ENCODE measurements at places on chromosomes 5 and 9.

- DNase-seq = no peak
These were observed 33.1 kb upstream of the SMARCA2 start for GRCh38 chr9:1982074-1982473.

DNA sequence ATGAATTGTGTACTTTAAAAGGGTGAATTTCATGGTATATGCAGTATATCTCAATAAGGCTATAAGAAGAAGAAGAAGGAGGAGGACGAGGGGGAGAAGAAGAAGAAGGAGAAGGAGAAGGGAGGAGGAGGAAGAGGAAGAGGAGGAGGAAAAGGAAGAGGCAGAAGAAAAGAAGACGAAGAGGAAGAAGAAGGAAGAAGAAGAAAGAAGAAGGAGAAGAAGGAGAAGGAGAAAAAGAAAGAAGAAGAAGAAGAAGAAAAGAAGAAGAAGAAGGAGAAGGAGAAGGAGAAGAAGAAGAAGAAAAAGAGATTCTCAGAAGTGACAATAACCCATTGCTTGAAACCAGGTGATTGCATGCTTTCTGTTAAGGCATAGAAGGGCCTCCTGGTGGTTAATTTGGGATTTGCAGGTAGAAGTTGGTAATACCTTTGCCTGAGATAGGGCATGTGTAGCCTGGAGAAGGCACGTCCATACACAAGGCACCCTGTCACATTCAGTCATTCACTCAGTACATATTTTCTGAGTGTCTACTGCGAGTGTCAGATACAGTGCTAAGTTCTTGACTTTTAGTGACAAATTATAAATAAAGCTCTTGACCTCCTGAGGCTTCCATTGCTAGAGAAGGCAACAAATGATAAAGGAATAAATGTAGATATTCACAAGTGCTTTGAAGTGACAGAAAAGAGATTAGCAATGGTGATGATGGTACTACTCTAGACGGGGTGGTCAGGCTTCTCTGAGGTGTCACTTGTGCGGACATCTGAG lies 231.3 kb downstream of the NPR3 start:
- no peak for DNase-seq

- DNase-seq = no peak
These were observed 26.2 kb downstream of the CEMIP2 start for GRCh38 chr9:71741926-71742648.

DNA sequence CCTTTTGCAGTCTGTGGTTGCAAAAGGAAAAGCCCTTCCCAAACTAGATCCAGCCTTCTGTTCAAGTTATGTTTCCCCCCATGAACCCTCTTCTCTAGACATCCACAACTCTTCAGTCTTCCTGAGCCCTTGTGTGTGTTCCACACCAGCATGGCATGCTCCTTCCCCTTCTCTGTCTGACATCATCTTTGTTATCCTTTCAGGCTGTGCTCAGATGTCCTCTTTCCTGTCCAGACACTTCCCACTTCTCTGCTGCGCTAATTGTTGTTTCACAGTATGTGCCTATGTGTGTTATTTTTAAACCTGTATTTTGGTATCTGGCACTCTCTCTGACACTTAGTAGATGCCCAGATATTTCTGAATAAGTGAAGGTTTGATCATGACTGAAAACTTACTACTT lies 38.2 kb downstream of the FOCAD start:
- DNase-seq = peak; percentile 17

GRCh38 chr5:96064877-96065276 lies 103.2 kb upstream of the ELL2 start:
- no peak for DNase-seq

DNA sequence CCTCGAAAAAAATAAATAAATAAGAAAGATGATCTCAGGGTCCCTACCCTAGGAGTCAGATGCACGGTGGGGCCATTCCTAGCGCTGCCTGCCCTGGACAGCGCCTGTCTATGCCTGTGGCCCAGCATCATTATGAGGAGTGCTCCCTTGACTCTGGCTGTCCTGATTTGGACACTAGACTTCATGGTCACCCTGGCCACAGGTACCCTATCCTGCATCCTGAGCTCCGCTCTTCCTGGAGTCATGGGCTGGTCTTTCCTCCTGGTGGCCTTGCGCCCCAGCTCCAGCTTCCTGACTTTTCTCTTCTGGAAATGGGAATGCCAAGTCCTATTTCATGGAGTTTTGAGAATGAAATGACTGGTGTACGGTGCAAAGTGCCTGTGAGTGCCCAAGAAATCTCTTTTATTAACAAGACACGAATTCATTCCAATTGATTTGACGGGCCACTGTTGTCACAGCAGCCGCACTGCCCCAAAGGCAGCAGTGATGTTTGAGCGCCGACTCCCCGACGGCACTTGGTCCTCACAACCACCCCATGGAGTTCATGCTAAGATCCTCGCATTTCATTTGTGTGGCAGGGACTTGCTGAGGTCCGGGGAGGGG lies 564 bp upstream of the AIF1L start:
- DNase-seq = no peak

GRCh38 chr5:145509336-145510136 lies 325.6 kb downstream of the PRELID2 start:
- no peak for DNase-seq

DNA sequence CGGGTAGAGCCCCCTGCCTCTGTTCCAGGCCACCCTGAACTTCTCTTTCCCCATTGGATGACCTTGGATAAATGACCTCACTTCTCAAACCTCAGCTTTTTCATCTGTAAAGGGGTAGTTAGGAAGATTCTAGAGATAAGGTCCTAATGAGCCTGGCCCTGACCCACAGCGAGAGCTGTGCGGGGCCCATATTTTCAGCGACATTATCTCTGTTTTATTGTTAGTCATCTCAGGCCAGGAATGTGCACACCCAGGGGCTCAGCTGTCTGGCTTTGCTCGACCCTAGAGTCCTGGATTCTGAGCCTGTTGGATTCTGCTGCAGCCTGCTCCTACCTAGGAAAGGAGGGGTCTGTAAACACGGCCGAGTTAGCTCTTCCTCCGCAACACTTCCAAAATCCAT lies 81.2 kb upstream of the LMX1B start:
- no peak for DNase-seq

- DNase-seq = no peak
These were observed 156.4 kb upstream of the ADRA1B start for GRCh38 chr5:159759791-159760290.

DNA sequence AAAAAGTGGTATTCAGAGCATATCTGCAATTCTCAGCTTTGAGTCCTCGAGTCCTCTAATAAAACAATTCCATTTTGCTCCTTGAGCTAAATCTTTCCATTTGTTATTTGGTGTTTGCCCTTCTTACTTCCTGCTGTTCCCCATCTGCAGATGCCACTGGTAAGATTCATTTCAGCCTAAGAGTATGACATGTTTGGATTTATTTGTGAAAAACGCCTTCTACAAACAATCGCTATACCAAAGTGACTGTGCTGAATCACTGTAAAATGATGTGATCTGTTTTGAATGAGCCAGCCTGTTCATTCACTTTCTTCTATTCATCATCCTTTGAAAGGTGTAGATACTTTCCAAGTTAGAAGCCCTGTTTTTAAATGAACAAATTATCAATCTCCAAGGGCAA lies 27.7 kb downstream of the KCTD16 start:
- no peak for DNase-seq

DNA sequence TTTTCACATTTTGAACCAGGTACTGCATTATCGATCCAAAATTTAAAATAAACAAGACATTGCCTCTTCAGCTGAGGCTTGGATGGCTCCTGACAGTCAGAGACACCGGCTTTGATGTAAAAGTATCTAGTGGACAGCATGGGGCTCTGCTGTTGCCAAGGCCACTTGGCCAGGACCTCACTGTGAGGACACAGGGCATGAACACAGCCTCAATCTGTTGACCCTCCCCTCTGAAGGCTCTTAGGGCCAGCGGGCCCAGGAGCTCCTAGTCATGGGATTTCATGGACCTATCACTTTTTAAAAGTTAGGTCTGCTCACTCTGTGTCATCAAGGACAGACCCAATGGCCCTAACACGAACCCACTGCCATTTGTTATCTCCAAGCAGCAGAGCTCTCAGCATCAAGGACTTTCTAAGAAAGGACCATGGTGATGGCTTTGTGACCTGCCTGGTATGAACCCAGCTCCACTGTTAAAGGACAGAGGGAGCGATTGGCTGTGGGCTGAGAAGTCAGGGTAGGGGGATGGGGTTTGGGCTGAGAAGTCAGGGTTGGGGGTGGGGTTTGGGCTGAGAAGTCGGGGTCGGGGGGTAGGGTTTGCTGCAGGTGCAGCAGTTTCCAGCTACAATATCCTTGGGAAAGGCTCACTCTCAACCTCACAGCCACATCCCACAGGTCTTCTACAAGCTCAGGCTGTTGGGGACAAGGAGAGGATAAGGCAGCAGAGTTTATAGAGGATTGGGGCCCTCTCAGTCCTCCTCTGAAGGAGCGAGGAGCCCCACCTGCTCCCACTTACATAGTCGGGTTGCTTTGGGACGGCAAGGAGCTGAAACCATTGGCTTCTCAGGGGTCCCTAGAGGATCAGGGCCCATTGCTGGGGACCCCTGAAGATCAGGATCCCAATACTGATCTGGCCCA lies 146.8 kb downstream of the BARX1 start:
- DNase-seq = no peak

DNA sequence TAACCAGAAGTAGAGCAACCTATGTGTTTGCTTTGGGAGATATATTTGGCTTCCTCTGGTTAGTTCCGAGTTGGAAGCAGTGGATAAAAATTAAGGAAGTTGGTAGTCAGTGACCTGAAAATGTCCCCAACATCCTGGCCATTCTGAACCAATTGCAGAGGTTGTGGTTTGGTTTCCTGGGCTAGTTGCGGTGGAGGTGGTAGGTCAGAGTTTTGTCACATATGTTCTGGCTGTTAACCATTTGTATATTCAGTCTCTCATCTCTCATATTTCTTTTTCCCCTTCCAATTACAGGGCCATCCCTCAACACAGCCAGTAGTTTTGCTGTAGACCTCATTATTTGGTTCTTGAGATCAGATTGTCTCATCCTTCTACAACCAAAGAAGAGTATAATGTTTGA lies 1026.9 kb downstream of the PTPRD start:
- DNase-seq = no peak

DNA sequence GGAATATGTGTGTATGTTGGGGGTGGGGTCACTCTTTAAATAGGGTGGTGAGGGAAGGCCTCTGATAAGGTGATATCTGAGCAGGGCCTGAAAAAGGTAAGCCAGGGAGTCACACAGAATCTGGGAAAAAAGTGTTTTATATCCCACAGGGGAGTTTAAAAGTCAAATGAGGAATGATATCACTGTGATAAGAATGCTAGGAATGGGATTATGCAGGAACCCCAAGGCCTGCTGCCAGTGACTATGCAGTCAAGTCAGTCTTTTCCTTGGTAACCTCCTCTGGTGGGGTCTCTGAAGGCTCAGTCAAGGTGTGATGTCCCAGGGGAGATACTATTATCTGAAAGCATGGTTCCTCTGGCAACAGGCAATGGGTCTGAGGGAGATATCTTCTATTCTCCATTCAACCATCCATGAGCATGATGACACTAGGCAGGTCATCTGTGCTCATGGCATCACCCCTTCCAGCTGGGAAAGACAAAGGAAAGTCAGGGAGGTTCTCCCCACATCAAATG lies 53.5 kb downstream of the GRIA1 start:
- DNase-seq = no peak

- DNase-seq = no peak
These were observed 327.5 kb downstream of the EDIL3 start for GRCh38 chr5:84057211-84057610.

DNA sequence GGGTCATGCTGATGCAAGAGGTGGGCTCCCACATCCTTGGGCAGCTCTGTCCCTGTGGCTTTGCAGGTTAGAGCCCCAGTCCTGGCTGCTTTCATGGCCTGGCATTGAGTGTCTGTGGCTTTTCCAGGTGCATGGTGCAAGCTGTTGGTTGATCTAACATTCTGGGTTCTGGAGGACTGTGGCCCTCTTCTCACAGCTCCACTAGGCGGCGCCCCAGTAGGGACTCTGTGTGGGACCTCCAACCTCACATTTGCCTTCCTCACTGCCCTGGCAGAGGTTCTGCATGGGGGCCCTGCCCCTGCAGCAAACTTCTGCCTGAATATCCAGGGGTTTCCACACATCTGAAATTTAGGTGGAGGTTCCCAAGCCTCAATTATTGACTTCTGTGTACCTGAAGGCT lies 150.1 kb downstream of the NNT start:
- no peak for DNase-seq

GRCh38 chr9:123643518-123643917 lies 286.4 kb downstream of the DENND1A start:
- no peak for DNase-seq

DNA sequence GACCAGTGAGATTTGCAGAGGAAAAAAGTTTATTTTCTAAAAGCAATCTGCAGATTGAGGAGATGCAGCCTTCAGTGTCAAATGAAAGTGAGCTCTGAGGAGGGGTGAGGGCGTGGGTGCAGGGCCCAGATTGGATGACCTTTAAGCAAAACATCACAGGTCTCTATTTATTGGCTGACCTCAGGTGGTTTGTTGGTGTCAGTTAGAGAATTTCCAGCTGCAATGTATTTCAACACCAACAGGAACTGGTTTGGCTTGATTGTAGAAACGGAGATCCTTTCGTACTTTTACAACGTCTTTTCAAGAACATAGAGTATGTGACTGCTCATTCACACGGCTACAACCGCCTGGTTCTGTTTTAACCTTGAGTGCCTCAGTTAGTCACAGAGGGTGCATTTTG lies 1069.1 kb downstream of the EFNA5 start:
- no peak for DNase-seq

DNA sequence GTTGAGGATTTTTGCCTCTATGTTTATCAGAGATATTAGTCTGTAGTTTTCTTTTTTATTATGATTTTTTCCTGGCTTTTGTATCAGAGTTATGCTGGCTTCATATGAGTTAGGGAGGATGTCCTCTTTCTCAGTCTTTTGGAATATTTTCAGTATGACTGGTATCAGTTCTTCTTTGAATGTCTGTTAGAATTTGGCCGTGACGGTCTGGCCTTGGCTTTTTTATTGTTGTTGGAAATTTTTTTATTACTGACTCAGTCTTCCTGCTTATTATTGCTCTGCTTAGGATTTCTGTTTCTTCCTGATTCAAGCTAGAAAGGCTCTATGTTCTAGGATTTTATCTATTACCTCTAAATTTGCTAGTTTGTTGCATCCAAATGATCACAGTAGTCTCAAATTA lies 421.9 kb downstream of the CDH10 start:
- DNase-seq = no peak

DNA sequence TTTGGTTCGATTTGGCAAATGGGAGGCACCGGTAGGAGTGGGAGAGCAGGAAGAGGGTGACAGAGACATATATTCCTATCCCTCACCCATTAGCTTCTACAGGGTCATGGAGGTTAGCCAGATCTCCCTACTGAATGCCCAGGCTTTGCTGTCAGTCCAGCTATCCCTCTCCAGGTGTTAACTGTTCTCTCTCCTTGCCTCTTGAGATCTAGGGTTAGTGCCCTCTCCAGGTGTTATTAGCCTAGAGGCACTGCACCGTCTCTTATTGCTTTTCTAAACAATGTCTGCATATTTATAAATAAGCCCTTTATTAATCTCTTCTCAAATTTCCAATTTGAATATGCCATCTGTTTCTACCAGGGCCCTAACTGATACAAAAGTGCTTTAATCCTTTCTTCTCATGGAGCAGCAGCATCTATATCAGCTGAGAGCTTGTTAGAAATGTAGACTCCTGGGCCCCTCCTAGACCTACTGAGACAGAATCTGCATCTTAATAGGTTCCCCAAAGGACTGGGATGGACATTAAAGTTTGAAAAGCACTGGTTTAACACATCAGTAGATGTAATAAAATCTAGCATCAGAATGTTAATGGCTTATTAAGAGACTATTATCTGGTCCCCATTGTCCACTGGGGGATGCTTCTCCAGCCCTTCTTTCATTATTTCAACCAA lies 322.5 kb upstream of the SLC24A2 start:
- DNase-seq = no peak

- DNase-seq = no peak
These were observed 149.2 kb upstream of the KLF9 start for GRCh38 chr9:70563431-70564204.
